Stimulated activated CD8-positive, alpha-beta memory T cell treated with anti-CD3 and anti-CD28 coated beads, Interleukin-7, amount 100 ng/mL, for 1 hour (primary cell): ENCODE measurements at places on chromosomes 3 and 15.

DNA sequence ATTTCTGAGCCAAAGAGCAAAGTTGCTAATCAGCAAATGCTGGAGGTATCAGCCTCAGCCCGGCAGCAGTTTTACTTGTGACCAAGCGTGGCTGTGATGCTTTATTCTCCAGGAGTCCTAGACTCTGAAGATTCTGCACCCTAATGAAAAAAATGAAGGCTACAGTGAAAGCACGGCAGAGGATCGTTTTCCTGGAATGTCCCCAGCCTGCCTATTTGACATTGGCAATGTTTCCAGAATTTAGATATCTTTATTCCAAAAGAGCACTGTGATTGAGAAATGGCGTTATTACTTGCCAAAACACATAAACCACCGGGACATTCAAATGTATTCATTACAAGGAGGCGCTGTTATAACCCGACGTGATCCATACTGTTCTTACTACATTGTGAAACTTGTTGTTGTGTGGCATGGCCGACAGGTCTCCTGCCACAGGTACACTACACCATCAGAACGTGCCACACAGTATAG is 263.8 kb downstream of the SLCO3A1 start:
- no peak for DNase-seq

GRCh38 chr3:122520861-122521260 is 6.1 kb upstream of the KPNA1 start:
- DNase-seq: no peak

DNA sequence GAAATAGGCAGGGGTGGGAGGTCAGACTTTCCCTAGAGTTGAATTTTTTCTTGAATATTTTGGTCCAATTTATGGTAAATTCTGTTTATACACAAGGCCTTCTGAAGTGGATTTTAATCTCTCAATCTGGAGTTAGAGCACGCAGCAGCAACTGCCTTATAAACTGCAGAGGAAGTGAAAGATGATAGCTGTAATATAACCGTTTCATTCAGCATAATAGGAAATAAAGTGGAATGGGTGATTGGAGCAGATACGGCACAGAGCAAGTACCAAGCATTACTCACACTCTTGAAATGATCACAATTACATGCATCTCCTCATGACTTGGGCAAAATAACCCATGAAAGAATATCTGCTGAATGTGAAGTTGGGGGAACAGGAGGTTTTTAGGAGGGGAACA is 106.8 kb downstream of the ARRDC4 start:
- DNase-seq: no peak

GRCh38 chr3:43175541-43175940 is 69.7 kb upstream of the POMGNT2 start:
- DNase-seq: no peak

- no peak for DNase-seq
These were observed 4.7 kb downstream of the EHD4 start for GRCh38 chr15:41967506-41968206.

DNA sequence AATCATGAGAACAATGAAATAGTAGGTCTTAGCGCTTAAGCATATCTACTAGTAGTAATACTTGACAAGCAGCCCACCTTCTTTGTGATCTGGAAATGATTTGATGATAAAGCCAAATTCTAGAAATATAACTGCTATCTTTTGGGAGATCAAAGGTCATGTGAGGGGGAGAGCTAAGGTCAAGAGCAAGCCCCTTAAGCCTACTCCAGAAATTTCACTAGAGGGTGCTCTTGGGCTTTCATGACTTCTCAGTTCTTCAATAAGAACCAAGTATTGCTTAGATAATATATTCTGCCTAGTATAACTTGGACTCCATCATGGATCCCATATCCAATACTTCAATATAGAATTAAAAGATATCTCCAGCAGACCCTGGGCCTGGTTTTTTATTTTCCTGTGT is 319.6 kb downstream of the ZBTB20 start:
- DNase-seq: no peak

DNA sequence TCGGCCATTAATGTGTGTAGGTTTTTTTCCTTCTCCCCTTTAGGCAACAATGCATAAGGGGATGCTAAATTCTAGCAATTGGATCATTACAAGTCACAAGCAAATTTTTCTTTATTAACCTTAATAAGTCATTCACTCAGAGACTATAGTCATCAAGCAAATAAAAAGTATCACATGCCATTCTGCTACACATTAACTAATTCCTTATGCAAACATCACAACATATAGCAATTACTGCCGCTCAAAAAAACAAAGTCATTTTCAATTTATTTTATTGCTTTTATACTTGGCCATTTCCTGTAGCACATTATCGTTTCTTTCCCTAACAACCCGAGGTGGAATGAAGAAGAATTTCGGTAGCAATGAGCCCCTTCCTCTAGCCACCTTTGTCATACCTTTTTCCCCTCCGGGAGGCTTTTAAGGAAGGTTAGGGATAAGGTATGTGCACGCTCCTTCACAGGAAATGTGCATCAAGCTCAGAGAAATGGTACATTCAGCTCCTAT is 421.2 kb downstream of the TIGIT start:
- DNase-seq: no peak

GRCh38 chr3:58003093-58003492 is 5.1 kb upstream of the FLNB start:
- DNase-seq: no peak

- DNase-seq: no peak
These were observed 207.0 kb upstream of the DCBLD2 start for GRCh38 chr3:99108508-99108907.

DNA sequence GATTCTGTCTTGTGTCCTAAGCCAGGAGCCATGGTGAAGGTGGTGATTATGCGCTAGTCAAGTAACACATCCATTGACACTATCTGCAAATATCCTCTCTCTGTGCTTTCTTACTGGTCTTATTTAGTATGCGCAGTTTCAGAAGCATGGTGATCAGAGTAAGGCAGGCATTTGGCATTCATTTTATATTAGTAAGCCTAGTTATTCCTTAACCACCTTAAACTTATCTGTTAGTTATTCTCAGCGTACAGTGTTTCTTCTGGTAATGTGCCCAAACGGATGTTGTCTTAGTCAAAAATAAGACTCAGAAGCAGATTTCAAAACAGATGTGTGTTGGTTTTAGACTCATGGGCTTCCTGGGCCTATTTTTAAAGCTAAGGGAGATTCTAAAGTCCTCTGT is 329.2 kb downstream of the GRM7 start:
- no peak for DNase-seq

DNA sequence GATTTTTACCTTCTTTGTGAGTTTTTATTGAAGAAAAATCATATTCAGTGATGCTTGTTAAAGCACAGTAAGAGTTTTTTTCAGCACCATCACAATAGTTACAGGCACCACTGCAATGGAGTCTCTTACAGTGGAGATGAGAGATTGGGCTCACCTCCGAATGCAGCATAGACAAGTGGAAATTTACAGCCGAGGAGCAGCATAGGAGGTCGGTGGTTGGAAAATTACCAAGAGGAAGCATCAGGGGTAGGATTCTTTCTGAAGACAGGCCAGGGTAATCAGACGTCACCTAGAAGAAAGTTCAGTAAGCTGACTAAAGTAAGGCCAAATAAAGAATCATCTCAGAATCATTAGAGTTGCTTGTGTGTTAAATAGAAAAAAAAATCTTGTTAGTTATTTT is 491.6 kb downstream of the RBMS3 start:
- no peak for DNase-seq

GRCh38 chr3:192933779-192934460 is 16.3 kb upstream of the MB21D2 start:
- DNase-seq: no peak

- no peak for DNase-seq
These were observed 843 bp downstream of the GLCE start for GRCh38 chr15:69161079-69161877.
